ENCODE measurements at places on chromosomes 1 and 21.

GRCh38 chr1:98021126-98021525 lies 100.3 kb upstream of the DPYD start:
- no peak for DNase-seq

DNA sequence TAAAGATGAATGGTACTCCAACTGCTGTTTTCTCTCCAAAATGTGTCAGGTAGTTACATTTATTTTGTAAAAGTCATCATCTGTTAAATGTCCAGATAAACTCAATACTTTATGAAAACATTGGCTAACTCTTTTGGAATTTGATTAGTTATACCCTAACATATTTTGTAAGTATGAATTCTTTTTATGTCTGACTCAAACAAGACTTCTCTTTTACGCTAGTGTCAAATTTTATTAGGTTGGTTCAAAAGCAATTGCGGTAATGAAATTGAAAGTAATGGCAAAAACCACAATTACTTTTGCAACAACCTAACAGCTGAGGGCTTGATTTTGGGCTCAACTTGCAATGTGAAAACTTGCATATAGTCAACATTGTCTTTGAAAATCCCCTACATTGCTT lies 41.0 kb upstream of the USP25 start:
- DNase-seq: no peak

GRCh38 chr1:2802421-2802961 lies 998 bp upstream of the TTC34 start:
- DNase-seq: no peak

DNA sequence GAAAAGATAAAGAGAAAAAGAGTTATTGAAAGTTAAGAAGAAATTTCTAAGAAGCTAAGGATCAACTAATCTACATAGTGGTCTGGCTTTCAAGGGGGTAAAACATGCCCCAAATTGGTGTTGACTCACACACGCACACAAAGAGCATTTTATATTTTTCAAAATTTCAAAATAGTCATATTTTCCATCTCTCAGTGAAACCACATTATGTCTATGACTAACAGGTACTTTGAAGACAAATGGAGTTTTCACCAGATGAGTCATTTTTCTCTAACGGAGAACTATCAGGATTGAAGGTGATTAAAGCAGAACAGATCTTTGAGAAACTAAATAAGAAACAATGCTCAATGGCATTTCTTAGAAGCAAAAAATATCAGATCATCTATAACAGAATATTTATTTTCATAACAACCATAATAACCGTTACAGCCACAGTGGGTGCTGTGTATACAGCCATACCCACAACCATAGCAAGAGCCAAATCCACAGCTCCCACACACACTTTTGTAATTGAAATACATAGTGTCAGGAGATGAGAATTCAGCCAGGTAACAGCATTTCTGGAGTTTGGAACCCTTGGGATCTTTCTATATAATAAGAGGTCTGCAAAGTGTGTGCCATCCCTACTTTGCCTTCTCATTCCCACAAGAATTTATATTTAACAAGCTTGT lies at the start of gene KRTAP21-3:
KRTAP21-3 (minus strand) TSS at position 539 of the 671 bp plus-strand sequence; CDS start at position 521, 18 bp downstream.
- DNase-seq: no peak

DNA sequence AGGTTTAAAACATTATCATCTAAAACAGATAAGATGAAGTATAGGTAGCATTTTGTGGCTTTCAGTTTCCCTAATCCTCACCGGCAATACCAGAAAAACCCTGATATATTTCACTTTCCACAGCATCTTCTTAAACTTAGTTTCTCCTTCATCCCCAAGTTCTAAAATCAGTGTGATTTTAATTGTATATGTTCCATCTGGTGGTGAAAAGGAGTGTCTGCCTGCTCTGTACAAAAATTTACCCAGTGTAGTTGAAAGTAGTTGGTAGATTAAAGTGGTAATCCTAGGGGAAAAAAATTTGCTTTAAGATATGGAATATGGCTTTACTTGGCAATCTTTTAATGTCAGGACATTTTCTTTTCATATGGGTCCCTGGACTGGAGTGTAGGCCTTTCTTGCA lies 74.3 kb downstream of the CEP350 start:
- DNase-seq: no peak

GRCh38 chr1:70207492-70207891 lies 2.1 kb upstream of the LRRC40 start:
- no peak for DNase-seq

DNA sequence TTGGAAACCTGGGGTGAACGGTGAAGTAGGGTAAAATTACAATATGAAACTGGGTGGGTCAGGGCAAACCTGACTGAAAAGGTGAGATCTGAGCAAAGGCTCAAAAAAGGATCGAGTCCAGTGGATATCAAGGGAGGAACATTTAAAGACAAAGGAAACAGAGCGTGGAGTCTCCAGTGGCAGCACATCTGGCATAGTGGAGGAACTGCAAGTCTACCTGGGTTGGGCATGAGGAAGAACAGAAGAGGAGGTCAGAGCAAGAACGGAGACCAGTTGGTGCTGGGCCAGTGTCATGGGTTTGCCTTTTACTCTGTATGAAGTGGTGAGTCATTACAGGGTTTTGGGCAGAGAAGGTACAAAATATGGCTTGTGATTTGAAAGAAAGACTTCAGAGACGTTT lies 163.7 kb downstream of the NTPCR start:
- DNase-seq: no peak

DNA sequence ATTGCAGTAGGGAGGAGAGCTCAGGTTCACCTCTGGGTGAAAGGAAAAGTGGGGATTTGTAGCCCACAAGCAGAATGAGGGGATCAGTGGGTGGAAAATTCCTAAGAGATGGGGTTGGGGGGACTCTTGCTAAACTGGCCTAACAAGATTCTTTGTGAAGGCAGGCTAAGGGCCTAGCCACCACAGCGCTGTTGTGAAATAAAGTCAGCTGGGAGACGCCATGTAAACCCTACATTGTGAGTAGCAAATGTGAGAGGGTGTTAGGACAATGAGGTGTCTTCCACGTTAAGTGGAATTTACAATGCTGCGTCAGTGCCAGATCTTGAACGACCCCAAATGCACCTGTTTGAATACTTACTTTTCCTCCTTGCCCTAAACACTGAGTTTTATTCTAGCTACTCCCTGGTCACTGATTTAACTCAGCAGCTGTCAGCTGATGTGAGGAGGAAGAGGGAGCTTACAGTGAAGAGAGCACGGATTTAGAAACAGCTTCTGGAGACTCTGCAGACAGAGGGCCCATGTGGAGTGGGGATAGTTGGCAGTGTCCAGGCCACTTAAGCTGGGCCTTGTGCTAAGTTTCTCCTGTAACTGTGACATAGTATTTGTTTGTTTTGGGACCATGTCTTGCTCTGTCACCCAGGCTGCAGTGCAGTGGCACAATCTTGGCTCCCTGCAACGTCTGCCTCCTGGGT lies 17.3 kb downstream of the PDPN start:
- no peak for DNase-seq

DNA sequence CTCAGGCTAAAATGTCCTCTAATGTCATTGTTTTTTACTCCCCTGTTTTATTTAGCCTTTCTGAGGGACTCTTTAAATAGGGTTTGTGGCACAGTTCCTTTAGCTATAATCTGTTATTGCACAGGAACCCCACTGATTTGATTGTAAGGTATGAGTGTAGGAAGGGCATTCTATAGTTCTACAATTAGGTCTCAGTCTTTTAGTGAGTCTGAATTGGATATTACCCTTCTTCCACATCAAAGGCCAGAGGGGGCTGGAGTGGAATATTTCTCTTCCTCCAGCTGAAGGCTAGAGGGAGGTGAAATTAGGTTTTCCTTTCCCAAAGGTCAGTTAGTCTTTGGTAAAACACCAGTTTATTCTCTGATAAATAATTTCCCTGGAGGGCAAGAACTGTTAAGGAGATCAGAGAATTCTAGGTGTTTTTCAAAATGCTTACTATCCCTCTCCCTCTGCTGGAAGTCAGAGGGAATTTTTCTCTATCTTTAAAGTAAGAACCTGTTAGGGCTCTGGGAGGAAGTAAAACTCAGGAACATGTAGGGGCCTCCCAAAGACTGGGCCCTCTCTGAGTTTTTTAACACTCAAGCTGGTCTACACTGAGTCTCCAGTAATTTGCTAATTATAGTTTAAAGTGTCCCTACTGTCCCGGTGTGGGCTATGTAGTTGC lies 176.3 kb upstream of the ZNHIT6 start:
- no peak for DNase-seq

DNA sequence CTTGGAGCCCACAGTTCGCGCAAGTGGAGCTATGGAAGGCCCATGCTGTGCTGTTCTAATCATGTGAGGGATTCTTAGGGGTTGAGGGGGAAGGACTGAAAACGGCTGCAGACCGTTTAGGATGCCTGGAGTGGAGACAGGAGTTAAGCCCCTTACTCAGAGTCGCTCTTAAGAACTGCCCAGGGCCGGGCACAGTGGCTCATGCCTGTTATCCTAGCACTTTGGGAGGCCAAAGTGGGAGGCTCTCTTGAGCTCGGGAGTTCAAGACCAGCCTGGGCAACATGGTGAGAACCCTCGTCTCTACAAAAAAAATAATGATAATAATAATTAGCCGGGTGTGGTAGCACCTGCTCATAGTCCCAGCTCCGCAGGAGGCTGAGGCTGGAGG lies 1.1 kb downstream of the ZNF672 start:
- DNase-seq: no peak

DNA sequence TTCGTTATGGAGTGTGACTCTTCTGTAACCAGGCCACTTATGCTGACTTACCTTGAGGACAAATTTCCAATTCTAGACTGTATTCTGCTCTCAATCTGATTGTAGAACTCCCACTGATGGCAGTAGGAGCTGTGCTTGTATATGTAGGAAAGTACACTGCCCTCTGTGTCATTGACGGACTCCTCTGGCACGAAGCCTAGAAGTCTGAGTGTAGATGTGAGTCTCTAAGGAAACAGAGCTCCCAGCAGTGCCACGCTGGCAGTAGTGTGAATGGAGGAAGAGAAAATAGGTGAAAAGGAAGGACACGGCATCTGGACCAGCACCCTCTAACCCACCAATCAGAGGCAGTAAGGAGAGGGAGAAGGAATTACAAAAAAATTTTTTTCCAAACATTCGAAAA lies 130.4 kb upstream of the ADGRL2 start:
- DNase-seq: no peak

- DNase-seq: no peak
Measured at GRCh38 chr1:208030288-208031091, 119.6 kb upstream of the CD34 start.

DNA sequence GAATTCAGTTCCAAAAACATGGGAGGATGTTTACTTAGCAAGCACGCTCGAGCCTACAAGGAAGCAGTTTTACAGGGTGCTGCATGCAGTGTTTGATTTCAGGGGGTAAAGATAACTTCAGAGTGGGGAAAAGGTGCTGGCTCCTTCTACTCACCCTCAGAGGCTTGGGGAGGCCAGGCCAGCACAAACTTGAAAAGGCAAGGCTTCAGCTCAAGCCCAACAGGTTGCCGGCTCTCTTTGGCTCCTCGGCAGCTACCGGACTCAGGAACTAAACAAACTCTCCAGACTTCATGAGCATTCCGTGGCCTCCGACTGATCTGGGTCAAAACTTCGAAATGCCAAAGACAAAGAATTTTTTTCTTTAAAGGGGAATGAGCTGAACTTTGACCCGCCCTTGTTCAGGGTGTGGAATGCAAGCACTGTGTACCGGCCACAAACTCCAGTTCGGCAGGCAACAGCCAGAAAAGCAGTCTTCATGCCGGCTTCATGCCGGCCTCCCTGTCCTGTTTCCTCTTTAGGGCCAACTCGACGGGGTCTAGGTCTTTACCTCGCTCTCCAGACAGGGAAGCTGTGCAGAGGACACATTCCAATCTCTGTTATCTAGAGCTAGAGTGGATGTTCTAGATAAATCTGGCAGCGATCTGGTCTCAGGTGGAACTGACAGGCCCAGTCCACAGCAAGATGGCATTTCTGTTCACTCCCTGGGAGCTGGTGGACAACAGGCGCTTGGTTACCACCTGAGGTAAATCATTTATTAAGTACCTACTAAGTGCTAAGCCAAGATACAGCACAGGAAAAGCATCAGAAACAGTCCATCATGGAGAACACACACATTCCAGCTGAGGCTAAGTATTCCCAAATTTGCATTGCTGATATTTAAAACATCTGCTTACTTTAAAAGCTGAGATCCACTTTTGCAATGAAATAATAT lies 75.0 kb downstream of the CD46 start:
- no peak for DNase-seq

GRCh38 chr1:61962631-61963030 lies 220.4 kb downstream of the PATJ start:
- DNase-seq: no peak

GRCh38 chr1:8463144-8463927 lies 145.4 kb downstream of the SLC45A1 start:
- no peak for DNase-seq

GRCh38 chr1:148264374-148265276 lies 112.5 kb upstream of the NBPF11 start:
- no peak for DNase-seq

DNA sequence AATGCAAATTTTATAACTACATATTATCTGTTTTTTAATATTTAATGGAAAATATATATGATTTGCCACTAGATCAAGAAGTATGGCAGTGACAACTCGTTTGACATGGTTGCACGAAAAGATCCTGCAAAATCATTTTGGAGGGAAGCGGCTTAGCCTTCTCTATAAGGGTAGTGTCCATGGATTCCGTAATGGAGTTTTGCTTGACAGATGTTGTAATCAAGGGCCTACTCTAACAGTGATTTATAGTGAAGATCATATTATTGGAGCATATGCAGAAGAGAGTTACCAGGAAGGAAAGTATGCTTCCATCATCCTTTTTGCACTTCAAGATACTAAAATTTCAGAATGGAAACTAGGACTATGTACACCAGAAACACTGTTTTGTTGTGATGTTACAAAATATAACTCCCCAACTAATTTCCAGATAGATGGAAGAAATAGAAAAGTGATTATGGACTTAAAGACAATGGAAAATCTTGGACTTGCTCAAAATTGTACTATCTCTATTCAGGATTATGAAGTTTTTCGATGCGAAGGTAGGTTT lies 556 bp downstream of the IFI44 start:
- no peak for DNase-seq

- DNase-seq: peak; percentile 2
Measured at GRCh38 chr1:112337028-112337531, 58.9 kb upstream of the CTTNBP2NL start.

GRCh38 chr1:174815036-174815435 lies 184.7 kb upstream of the CACYBP start:
- no peak for DNase-seq

DNA sequence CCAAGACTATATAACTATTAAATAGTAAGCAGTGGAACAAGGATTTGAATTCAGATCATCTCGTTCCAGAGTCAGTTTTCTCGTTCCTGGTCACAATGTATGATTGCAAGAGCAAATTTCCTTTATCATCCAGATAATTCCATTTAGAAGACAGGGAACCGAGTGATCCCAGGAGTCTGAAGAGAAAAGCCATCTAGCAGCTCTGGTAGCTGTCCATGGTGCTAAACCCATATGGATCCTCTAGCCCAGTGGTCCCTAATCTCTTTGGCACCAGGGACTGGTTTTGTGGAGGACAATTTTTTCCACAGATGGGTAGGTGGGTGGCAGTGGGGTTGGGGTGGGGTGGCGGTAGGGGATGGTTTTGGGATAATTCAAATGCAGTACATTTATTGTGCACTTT lies 229.4 kb downstream of the PTPRU start:
- no peak for DNase-seq

GRCh38 chr21:33441489-33442477 lies 38.0 kb downstream of the TMEM50B start:
- DNase-seq: no peak

GRCh38 chr1:53334312-53334711 lies 6.4 kb upstream of the LRP8 start:
- DNase-seq: no peak

- peak; percentile 64 for DNase-seq
Measured at GRCh38 chr1:229258031-229258756, 12.7 kb upstream of the RAB4A start.

GRCh38 chr1:87757676-87758075 lies 429.0 kb downstream of the LMO4 start:
- no peak for DNase-seq
